Muscle of leg (tissue), 16 donors: ENCODE measurements at places on chromosomes 7 and 10. TPM values are rescaled to one million over a fixed set of nuclear protein-coding genes. Genes with fewer than 3 reads are reported as not detected.

The PNLIPRP3 gene
- total RNA-seq: 0.04 TPM

- peak; percentile 48 for DNase-seq
- no peak overlapping the region for H3K27ac ChIP-seq
- H3K4me1 ChIP-seq: peaks cover 3% of the 10 kb centered on the region
- H3K4me3 ChIP-seq: no peak overlapping the region
Measured at GRCh38 chr10:63584725-63585035, 63.5 kb downstream of the REEP3 start.

- H3K36me3 ChIP-seq: no peaks in the 10 kb centered on the region
- H3K4me1 ChIP-seq: peaks cover 5% of the 10 kb centered on the region
- no peak for DNase-seq
- peaks cover 25% of the 10 kb centered on the region for H3K27me3 ChIP-seq
- H3K4me3 ChIP-seq: peak overlapping the region; percentile 62
Measured at GRCh38 chr7:101363196-101363733, 590 bp downstream of the COL26A1 start.

The CALCR gene
- total RNA-seq: 9.4 TPM

- no peak for DNase-seq
- no peak overlapping the region for H3K27ac ChIP-seq
- no peaks in the 10 kb centered on the region for H3K4me1 ChIP-seq
- no peak overlapping the region for H3K4me3 ChIP-seq
Measured at GRCh38 chr7:121103579-121103978, 115.1 kb downstream of the CPED1 start.
